Activated naive CD8-positive, alpha-beta T cell treated with anti-CD3 and anti-CD28 coated beads for 36 hours (primary cell): ENCODE measurements at places on chromosomes 5 and 9.

DNA sequence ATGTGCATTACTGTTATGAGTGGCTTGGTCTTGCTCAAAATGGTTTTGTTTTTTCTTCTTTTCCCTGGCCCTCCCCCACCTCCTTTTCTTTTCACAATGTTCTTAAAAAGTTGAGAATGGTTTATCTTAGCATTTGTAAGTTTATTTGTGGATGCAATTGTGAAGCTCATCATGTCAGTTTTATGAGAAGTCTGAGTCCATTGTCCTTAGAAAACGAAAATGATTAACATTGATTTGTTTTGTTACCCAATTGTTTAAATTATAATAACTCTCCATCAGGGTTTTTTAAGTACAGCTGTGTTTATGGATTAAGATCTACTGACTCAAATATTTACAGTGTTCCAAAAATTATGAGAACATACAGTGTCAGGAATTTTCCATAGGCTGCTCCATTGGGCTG is 511.3 kb upstream of the PAPPA start:
- no peak for DNase-seq

DNA sequence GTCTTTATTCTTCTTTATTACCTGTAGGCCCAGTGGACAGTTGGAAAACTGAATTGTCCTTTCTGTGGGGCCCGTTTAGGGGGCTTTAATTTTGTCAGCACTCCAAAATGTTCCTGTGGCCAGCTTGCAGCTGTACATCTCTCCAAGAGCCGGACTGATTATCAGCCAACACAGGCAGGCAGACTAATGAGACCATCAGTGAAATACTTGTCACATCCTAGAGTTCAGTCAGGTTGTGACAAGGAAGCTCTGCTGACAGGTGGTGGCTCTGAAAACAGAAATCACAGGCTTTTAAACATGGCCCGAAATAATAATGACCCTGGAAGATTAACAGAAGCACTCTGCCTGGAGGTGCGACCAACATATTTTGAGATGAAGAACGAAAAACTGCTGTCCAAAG is 47.9 kb downstream of the RNF180 start:
- DNase-seq = no peak

DNA sequence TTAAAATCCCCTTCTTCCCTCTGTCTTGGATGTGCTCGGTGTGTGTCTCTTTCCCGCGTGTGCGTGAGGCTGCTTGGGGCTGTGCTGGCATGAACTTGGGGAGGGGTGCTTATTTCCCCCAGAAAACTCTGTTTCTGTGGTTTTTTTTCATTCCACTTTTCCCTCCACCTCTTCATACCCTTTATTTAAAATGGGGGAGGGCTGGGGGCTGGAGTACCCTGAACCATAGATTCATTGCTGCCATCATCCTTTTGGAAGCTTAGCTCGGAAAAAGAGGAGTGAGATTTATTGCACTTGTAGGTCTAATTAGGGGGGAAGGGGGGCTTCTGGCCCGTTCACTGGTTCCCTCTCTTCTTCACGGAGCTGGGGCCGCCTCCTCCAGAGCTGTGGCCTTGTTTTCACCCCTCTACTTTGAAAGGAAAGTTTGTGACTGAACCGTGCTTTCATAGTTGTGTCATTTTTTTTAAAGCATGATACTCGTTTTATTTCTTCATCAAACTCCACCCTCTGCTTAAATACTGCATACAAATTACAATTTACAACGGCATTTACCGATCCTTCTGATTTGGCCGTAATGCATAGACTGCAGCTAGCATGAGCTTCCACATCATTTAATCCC is 2.9 kb downstream of the NR2F1 start:
- DNase-seq = no peak

GRCh38 chr9:136791516-136792276 is 552 bp downstream of the TMEM141 start:
- peak; percentile 67 for DNase-seq

DNA sequence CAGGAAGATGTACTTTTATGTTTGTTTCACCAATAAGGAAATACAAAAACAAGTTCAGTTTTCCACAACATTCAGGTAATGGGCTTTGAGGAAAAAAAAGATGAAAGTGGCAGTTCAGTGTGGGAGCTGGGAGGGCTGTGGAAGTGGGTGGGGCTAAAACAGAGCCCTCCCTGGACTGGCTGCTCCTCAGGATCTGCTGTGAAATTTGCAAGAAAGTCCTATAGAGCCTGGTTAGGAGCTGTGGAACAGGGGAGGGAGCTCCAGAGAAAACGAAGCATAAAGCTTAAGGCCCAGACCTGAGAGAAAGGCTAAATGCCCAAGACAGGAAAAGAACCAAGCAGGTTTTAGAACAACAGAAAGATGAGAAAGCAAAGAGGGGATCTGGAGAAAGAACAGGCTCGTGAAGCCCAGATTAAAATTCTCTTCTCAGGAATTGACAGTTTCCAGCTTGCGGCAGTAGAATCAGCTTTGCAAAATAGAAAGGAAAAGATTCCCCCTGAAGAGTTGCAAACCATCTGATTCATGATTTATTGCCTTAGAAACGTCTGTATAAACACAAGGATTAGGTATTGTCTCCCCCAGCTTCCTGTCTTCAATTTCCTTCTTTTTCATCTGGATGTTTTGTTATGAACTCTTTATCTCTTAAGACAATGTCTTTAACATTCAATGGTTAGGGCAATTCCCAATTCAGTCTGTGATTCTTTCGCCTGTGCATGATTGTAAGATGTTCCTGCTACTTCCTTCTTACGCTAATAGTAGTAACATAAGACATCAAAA is 26.3 kb upstream of the CRHBP start:
- no peak for DNase-seq

DNA sequence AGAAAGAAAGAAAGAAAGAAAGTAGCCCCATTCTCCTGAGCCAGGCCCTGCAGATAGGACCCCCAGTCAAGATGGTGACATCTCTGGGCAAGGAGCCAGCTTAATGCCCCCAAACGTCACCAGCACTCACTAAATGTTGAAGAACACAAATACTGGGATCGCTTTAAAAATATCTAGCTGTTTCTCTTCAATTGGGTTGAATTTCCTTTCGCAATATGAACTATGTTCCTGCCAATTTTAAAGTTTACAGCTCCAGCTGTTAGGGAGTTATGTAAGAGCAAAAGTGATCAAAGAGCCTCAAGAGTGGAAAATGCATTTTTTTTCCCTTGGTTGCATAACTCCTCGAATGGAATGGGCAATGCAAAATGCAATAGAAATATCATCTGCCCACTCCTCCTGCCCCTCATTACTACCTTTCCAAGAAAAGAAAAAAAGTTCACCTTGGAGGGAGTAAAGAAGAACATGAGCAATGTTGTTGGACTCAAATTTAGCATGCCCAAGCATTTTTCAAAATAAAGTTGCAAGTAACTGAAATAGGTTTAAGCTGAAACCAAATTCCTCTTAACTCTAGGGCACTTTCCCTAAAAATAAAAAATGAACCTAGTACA is 244.2 kb upstream of the PIK3R1 start:
- no peak for DNase-seq

- DNase-seq = no peak
Observed at GRCh38 chr5:143576711-143577484, 173.4 kb upstream of the NR3C1 start.

DNA sequence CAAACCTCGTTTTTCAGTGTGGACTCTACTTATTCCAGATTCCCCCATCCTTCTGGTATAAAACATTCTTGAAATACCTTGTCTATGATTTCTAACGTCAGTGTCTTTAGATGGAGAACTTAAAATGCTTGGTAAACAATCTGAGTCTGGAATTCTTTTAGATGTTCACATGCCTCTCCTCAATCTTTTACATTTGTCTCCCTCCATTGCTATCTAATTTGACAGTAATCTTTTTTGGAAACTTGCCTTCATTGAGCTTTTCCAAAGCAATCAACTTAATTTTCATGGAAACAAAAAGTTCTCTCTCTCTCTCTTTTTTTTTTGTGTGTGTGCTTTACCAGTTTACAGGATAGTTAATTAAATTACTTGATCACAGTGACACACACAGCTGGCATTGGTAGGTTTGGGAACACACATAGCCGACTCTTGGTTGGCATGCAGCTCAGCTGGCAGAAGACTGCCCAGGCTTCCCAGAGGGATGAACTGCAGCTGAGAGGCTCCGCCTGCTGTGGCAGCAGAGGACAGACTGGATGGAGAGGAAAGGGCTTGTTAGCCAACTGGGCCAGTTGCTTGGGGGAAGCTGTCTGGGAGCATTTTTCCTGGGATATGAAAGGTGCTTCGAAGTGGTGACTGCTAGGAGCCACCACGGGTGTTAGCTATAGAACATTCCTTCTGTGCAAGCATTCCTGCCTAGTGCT is 271.3 kb downstream of the ZSWIM6 start:
- DNase-seq = no peak

GRCh38 chr9:14097215-14097614 is 216.7 kb downstream of the NFIB start:
- DNase-seq = no peak

GRCh38 chr5:171794470-171794960 is 8.9 kb downstream of the SMIM23 start:
- DNase-seq = no peak

- no peak for DNase-seq
Observed at GRCh38 chr9:546235-546634, 295.3 kb upstream of the DMRT1 start.

GRCh38 chr5:16392718-16393117 is 72.9 kb downstream of the ZNF622 start:
- DNase-seq = no peak

DNA sequence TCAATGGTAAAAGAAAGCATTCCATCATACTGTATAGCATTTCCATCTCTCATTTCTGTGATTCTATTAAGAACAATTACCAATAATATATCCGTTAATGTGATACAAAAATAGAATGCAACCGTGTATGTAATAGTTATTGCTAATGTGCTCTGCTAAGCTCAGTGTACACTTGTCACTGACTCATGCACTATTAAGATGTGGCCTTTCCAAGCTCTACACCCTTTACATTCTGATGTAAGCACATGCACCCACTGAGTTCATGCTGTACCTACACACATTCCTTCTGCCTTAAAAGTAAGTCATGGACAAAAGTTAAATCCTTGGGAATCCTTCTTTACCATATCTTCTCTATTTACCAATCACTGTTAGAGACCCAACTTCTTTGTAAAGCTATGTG is 319.1 kb downstream of the ZSWIM6 start:
- no peak for DNase-seq

GRCh38 chr5:102843997-102844396 is 88.9 kb downstream of the PAM start:
- no peak for DNase-seq

DNA sequence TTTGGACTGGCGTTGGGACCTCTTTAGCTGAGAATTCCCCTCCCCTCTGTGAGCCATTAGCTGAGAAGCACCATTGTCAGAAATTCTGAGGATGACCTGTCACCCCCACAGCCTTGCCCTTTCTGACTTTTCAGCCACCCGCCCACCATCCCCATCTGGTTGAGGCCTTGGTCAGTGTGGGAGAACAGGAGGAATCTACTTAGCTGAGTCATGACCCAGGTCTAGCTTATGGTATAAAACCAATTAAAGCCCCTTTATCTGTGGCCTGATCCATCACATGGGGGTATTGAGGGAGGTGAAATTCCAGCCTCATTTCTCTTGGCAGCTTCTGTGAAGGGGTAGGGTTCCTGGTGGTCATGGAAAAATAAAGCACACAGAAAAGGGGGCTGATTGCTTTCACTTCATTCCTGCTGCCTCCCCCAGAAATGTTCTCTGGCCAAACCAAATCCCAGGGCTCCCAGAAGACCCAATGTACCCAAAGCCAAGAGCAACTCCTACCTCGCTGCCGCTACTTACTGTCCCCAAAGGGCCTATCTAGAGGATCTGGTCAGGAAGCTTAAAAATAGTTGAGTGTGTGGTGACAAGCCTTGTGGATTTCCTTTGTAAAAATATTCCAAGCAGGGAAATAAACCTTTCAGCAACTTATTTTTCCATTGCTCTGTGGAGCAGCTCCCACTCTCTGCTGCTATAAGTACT is 174.8 kb upstream of the TNC start:
- no peak for DNase-seq

GRCh38 chr9:69253057-69253456 is 72.0 kb upstream of the ENTREP1 start:
- DNase-seq = no peak

DNA sequence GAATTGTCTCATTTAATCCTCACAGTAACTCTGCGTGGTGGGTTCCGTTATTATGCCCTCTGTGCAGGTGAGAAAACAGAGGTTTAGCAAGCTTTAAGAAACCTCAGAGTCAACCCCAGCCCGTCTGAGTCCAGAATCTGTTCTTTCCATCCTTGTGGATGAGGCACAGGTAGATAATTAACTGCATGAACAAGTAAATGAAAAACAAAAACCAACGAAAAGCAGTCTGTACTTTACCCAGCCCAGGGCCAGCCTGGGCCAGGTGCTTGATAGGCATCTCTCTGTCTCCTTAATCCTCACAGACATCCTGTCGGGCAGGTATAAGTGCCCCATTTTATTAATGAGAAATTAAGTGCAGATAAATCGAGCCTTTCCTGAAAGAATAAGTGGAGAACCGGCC is 25.3 kb upstream of the CXCL14 start:
- DNase-seq = no peak

DNA sequence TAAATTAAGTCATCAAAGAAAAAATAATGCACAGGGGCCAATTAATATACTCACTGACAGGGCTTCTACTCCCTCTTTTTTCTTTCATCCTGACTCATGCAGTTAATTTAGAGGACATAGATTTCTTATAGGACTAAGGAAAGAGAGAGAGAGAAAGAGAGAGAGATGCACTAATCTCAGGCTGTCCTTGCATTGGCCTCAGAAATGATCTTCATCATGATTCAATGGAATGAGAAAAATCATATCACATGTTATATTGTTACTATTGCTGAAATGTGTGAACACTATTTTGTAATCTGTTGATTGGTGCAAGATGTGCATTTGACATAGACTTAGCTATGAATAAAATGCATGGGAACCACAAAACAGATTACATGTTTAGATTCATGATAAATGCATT is 608.3 kb upstream of the NUDT12 start:
- no peak for DNase-seq

GRCh38 chr9:89189215-89189614 is 10.6 kb upstream of the SHC3 start:
- no peak for DNase-seq

- no peak for DNase-seq
Observed at GRCh38 chr5:116572350-116573278, 2.0 kb downstream of the SEMA6A start.
